ENCODE measurements at places on chromosomes 11 and 22.

DNA sequence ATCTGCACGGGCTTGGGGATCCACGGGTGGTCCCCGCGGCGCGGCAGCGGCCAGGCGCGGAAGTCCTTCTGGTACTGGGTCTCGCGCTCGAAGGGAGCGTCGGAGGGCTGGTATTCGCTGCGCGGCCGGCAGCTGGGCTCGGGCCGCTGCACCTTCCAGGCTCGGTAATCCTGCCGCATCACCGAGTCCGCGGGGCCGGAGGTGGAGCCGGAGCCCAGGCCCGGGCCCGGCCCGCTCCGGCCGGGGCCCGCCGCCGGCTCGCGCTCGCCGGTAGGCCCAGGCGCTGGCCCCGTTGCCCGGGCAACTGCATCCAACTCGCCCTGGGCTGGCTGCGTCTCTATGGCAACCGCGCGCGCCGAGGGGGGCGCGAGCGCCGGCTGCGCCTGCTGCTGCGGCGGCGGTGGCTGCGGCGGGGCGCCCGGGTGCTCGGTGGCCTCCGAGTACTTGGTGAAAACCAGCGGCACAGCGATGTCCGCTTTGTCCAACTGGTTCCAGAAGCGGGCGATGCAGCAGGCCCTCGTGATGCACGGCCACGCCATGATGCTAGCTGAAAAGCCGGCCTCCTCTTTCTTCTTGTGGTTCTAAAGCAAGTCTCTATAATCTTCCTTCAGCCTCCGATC, 897 bp downstream of the MAP6 start:
- peak overlapping the region; percentile 66 for H3K4me3 ChIP-seq
- peak overlapping the region; percentile 48 for H3K27ac ChIP-seq
- H3K4me1 ChIP-seq = peaks cover 14% of the 10 kb centered on the region
- H3K27me3 ChIP-seq = no peaks in the 10 kb centered on the region
- H3K36me3 ChIP-seq = no peaks in the 10 kb centered on the region
- no peak for DNase-seq

DNA sequence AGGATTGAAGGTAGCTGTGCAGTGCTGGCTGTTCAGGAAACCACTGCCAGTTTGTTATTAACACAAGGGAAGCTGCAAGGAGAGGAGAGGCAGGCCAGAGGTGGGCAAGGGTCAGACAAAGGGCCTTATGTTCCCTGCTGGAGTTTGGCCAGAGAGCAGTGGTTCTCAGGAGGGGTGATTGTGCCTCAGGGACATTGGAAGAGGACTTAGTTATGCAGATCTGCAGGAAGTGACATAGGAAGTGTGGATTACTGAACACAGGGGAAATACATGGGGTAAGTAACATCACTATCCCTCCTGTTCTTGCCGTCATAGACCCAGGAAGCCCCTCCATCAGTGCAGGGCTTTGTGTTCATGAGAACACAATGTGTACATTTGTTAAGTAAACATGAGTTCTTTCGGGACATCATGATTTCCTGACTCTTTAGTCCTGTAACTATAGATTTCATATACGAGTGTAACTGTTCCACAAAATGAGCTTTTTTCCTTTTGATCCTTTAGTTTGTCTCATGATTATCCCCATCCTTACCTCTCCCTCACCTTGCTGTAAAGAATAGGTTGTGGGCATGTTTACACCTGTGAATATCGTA, 5.9 kb downstream of the SRRD start:
- no peak overlapping the region for H3K4me3 ChIP-seq
- peaks cover 53% of the 10 kb centered on the region for H3K36me3 ChIP-seq
- H3K4me1 ChIP-seq = peaks cover 4% of the 10 kb centered on the region
- H3K27me3 ChIP-seq = no peaks in the 10 kb centered on the region
- no peak overlapping the region for H3K27ac ChIP-seq

DNA sequence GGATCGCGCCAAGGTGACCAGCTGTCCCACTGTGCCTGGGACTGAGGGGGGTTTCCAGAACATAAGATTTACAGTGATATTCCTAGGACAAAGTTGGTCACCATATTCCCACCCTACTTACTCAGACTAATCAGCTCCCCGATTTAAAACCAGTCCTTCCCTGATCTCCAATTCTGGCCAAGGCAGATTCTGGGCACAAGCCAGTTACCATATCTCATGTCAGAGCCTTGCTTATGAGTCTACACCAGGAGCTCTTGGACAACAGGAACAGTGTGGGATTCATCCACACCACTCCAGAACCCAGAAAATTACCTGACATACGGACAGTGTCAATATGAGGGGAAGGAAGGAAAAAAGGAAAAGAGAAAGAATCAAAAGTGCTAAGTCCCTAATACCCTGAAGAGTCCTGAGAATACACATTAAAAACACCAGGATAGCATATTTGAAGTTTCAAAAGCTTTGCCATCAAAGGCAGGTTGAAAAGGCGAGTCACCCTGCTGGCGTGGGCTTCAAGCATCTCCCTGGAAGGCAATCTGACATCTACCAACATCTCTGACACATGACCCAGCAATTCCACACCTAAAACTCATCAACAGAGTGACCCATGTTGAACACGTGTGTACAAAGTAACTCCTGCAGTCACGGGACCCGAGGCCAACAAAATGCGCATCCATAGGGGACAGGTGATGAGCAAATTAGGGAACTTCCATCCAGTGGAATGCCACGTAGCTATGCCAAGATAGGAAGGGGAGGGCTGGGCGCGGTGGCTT, 8.0 kb upstream of the IL2RB start:
- H3K27me3 ChIP-seq = no peaks in the 10 kb centered on the region
- H3K27ac ChIP-seq = no peak overlapping the region
- H3K4me3 ChIP-seq = no peak overlapping the region
- H3K4me1 ChIP-seq = no peaks in the 10 kb centered on the region
- no peak for DNase-seq

DNA sequence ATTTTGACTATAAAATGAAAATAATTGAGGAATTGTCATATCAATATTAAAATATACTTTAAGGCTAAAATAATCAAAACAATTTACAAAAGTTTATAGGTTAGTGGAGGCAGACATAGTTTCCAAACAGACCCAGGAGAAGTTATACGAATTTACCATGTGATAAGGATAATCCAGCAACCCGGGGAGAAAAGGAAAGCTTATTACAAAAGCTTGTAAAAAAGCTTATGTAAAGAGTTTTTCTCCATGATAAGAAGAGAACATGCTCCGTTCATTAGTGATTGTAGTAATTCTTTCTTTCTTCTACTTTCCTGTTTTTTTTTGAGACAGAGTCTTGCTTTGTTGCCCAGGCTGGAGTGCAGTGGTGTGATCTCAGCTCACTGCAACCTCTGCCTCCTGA, 79.0 kb downstream of the ATXN10 start:
- no peaks in the 10 kb centered on the region for H3K27me3 ChIP-seq
- no peaks in the 10 kb centered on the region for H3K4me1 ChIP-seq
- DNase-seq = no peak
- no peak overlapping the region for H3K4me3 ChIP-seq
- no peaks in the 10 kb centered on the region for H3K36me3 ChIP-seq
- H3K27ac ChIP-seq = no peak overlapping the region

- H3K36me3 ChIP-seq = no peaks in the 10 kb centered on the region
- H3K27me3 ChIP-seq = no peaks in the 10 kb centered on the region
- DNase-seq = no peak
- no peak overlapping the region for H3K27ac ChIP-seq
These were observed 6.7 kb downstream of the HPX start for GRCh38 chr11:6433998-6434660.

GRCh38 chr11:63699896-63700295, 18.6 kb downstream of the RTN3 start:
- H3K27ac ChIP-seq = no peak overlapping the region
- H3K27me3 ChIP-seq = no peaks in the 10 kb centered on the region
- no peaks in the 10 kb centered on the region for H3K36me3 ChIP-seq

DNA sequence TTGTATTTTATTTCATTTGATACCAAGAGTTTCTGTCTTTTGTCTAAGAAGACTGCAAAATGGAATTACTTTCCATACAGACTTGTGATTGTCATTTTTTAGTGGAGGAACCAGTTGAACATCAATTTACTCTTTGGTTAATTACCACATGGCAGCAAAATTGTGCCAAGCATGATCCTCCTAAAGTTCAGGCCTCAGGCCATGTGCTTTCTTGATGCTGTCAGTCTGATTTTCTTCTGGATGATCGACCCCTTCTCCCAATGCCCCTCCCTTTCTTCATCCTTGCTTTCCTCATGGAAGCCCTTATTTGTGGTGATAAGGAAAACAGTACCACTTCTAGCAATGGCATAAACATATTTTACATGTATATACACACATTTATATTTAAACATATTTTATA, 76.2 kb downstream of the SVIP start:
- no peak overlapping the region for H3K27ac ChIP-seq
- no peak for DNase-seq
- no peaks in the 10 kb centered on the region for H3K36me3 ChIP-seq
- no peaks in the 10 kb centered on the region for H3K4me1 ChIP-seq
- H3K4me3 ChIP-seq = no peak overlapping the region

DNA sequence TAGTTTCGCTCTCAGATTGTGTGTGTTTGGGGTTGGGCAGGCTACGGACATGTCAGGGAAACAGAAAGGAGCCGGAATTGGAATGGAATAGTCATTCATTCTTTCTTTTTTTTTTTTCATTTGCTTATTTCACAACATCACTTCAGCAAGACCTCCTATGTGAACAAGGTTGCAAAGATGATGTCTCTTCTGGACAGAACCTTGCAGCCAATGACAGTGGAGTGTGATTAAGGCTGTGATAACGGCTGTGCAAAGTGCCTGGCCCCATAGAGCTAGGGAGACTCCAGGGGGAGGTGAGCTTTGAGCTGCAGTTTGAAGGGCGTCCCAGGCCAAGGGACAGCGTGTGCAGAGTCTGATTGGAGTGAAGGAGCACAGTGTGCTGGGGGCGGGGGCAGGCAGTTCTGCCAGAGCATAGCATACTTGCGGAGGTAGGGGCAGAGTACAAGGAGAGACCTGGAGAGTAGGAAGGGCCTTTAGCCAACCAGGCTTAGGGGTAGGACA, 3.4 kb downstream of the TIGD3 start:
- no peaks in the 10 kb centered on the region for H3K27me3 ChIP-seq
- H3K4me1 ChIP-seq = peaks cover 19% of the 10 kb centered on the region
- H3K4me3 ChIP-seq = no peak overlapping the region
- H3K27ac ChIP-seq = no peak overlapping the region

DNA sequence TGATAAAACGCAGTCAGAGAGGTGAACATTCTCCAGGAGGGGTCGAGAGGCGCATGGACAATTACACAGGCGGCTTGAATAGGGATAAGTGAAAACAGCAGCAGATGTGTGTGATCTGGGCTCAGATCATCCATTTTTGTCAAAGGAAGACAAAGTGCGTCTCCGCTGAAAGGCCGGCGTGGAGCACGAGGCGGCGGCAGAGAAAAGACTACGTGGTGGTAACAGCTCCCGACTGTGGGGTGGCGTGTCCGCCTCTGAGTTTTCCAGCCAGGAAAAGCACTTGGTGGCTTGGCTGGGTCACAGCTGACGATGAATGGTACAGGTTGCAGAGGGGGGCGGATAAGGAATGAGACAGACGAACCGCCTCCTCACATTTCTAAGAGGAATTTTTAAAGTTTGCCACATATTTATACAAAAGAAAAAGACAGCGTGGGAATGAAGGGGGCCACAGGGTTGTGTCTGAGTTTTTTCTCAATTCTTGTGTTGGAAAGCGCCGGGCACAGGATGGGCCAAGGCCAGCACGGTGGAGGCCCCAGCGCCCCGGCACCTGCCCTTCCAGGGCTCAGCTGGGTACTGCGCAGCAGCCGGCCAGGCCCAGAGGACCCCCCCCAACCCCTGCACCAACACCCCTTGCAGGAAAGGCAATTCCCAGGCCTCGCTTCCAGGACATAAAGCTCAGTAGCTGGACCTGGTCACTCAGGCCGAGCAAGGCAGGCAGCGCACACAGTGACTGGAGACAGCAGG, 80.4 kb downstream of the TRMU start:
- no peaks in the 10 kb centered on the region for H3K27me3 ChIP-seq
- no peaks in the 10 kb centered on the region for H3K4me1 ChIP-seq
- H3K4me3 ChIP-seq = no peak overlapping the region
- DNase-seq = no peak

DNA sequence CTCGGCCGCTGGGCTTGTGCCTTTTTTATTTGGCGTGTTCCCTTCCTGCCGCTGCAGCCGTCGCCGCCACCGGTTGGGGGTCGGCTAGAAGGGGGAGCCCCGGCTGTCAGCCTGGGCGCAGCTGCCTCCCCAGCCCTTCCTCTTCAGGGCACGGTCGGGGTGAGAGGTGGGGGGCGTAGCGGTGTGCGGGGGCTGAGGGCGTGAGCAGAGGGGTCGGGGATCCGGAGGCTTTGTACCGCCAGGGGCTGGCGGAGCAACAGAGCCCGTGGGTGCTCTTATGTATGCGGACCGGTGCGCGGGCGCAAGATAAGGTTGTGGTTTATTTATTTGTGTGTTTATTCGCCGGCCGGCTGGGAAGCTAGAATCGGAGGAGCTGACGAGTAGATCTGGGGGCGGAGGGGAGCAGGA, 477 bp downstream of the ZBTB16 start:
- H3K27ac ChIP-seq = peak overlapping the region; percentile 98
- peaks cover 17% of the 10 kb centered on the region for H3K4me1 ChIP-seq
- H3K36me3 ChIP-seq = peaks cover 48% of the 10 kb centered on the region
- H3K27me3 ChIP-seq = no peaks in the 10 kb centered on the region

GRCh38 chr11:27312110-27312509, 50.9 kb downstream of the CCDC34 start:
- H3K27me3 ChIP-seq = no peaks in the 10 kb centered on the region
- no peaks in the 10 kb centered on the region for H3K36me3 ChIP-seq
- DNase-seq = no peak
- H3K27ac ChIP-seq = no peak overlapping the region
- no peak overlapping the region for H3K4me3 ChIP-seq
- peaks cover 2% of the 10 kb centered on the region for H3K4me1 ChIP-seq

DNA sequence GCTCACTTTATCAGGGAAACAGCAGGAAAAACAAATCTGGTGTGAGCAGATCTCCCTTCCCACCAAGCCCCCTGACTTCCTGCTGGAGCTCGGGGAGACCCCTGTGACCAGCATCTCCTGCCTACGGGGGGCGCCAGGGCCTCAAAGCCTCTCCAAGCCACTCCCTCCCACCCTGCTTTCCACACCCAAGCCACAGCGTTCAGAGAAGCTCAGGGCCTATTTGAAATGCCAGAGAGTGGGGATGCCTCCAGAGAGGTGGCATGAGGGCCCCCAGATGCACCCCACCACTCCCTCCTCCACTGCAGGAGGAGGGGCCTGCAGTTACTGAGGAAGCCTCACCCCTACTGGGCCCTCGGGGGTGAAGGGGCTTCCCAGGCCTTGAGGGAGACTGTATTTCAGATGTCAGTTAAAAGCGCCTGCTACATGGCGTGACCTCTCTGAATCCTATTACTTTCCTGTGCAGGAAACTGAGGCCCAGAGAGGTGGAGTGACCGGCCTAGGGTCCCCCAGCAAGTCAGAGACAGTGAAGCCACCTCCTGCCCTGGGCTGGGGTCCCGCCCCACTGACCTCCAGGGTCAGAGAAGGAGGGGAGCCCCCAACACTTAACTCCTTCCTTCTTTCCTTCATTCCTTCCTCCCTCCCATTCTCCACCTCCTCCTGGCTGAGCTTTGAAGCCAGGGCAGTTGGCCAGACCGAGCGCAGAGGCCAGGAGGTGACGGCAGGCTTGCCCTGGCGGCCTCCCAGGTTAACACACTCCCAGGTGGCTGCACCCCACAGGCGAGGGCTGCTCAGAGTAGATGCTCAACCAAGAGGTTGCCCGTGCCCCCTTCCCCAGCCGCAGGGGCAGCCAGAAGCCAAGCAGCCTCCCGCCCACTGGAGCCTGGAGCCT, 6.0 kb upstream of the CDKN1C start:
- H3K27ac ChIP-seq = peak overlapping the region; percentile 55
- H3K4me3 ChIP-seq = peak overlapping the region; percentile 66
- no peaks in the 10 kb centered on the region for H3K27me3 ChIP-seq
- H3K36me3 ChIP-seq = no peaks in the 10 kb centered on the region
- DNase-seq = no peak
